ENCODE measurements at places on chromosomes 2 and 18.

DNA sequence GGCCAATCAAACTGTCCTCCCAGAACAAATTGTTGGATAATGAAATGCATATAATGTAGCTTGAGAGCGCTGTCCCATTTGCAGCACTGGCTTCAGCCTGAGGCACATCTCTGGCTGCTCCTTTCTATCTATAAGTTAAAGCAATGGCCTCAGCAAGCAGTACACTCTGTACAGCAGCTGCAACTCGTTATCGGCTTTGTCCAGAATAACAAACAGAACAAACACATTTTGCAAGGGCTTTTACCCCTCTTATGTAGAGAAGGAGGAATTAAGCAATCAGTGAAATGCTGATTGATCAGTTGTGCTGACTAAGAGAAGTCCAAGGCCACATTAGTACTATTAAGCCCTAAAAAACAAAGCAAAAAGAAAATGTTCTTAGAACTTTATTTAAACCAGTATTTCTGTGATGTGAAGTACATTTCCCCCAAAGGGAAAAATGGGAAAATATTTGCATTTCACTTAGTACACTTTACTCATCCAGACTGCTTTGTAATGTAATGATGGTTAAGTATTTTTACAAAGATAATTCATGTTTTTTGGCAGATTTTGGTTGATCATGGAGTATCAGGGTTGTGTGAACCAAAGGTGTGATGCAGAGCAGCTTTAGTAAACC, 15.0 kb upstream of the CPS1 start:
- DNase-seq, result peak; percentile 4

DNA sequence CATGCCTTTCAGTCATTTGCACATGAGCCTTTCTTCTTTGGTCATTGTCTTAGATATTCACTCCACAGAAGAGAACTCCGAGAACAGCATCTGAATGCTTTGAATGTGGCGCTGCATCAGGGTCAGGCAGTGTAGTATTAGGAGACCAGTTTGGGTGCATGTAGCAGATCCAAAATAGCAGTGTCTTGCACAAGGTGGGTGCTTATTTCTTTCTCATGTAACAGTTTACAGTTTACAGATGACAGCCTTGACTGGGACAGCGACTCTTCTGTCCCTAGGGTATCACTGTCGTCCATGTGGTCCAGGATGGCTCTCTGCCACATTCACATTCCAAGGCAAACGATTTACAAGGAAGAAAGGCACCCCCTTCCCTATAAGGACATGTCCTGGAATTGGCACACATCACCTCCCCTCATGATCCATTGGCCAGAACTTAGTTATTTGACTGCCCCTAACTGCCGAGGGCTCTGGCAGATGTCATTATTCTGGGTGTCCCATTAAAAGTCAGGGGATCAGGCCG, 101.0 kb downstream of the STPG4 start:
- DNase-seq, result no peak

GRCh38 chr18:23291456-23292205, 156.3 kb downstream of the CABLES1 start:
- no peak for DNase-seq

DNA sequence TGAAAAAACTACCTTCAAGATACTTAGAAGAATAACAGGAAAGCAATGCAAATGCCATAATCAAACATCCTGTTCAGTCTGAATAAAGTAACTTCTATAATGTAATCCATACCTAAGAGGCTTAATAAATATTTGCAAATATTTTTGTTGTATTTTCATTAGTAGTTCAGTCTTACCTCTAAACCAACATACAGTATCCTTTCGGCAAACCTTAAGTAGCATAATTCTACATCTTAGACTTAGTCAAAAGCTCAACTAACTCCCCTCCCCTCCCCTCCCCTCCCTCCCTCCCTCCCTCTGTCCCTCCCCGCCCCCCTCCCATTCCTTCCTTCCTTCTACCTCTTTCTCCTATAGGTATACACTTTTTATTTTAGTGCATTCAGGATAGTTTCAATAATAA, 1373.2 kb downstream of the SUCLG1 start:
- no peak for DNase-seq

GRCh38 chr18:43275546-43275945, 1.7 kb downstream of the SYT4 start:
- no peak for DNase-seq

DNA sequence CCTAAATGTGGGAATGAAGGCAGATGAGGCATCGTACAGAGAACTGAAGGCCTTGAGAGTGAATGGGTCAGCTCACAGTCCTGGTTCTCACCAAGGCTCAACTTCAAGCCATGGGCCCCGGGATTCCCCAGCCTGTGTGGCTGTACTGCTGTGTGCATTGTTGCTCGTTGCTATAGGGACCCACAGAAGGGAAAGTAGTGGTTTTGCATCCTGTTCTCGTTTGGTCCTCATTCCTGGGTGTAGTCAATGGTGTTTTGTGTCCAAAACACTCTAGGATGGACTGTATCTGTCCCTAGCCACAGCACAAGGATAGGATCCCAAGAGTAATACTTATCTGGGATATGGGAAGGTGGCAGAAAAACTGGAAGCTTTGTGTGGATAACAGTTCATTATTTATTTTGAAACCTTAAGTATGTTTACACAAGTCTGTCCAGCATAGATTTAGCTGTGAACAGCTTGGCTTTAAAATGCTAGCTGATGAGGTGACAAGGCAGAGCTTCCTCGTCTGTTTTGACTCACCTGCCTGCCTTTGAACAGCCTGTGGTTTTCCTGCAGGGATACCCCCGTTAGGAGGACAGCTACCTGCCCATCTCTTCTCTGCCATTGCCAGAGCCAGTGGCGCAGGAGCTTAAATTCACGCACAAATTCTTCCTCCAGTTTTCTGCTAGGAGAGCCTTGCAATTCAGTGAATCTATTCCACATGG, 85.0 kb downstream of the WDSUB1 start:
- no peak for DNase-seq

DNA sequence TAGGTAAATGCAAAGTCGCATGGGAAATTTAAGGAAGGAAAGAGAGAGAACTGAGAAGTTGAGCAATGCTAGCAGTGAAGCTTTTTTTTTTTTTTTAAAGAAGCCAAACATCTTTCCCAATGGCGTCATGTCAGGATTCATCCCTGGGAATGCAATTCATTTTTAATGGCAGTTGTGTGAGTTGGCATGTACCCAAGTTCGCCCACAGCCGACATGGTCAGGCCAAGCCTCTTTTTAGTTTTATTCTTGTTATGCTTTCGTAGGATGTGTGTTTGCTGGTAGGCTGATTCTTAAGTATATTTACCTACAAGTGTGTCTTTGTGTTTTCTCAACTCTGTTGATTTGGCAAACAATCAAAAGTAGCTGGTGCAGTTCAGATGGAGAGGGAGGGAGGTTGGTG, 127.6 kb upstream of the ITGA6 start:
- peak; percentile 92 for DNase-seq

DNA sequence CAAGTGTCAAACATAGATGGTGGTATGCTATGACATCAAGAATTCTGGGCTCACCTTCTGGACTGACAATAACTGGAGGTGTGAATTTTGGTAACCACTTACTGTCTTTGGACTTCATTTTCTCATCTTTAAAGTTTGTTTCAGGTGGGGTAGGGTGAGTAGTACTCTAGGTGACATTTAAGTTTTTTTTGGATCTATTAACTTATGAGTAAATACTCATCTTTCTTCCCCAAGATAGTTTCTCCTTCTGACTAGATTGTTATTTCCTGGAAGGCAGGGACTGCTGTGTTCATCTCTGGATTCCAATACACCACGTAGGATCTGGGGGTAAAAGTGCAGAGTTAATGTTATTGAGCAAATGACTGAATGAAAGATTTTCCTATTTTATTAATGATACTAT, 55.9 kb downstream of the ICOS start:
- DNase-seq, result no peak

GRCh38 chr2:121356058-121356640, 71.1 kb upstream of the TFCP2L1 start:
- DNase-seq, result peak; percentile 66

DNA sequence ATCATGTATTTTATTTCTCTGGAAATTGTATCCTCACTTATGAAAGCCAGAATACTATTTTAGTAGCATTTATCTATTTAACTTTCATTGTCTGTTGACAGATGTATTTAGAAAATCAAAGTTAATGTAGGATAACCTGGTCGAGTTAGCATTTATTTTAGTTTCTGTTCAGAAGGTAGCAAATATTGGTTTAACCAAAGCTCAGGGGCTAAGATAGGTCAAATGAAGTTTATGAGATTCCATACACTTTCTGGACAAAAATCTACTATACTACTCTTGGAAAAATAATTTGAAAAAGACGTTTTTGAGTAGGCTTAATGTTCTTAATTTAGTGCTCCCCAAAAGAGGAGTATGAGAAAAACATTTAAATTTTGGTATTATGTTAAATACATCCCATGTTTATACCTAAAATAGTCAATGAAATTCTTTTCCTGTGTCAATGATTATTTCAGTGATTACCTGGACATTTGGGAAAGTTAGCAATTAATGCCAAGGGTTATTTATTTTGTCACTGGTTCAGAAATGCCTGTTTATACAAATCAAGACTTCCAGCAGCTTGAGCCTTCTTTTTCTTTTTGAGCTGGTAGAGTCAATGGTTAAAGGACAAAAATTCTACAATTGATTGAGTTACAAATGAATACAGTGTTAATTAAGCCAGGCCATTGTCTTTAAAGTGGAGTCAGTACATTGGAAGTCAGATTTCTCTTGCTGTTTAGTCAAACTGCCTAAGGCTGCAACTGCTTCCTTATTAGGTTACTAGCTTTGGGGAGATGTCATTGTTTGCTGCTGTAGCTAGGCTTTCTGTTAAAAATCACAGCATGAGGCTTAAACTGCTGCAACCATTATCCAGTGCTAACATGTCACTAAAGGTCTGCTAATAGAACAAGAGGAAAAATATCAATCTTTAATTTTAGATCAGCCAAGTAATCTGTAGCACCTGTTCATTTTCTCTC, 182.3 kb downstream of the CAMKMT start:
- DNase-seq, result peak; percentile 25

DNA sequence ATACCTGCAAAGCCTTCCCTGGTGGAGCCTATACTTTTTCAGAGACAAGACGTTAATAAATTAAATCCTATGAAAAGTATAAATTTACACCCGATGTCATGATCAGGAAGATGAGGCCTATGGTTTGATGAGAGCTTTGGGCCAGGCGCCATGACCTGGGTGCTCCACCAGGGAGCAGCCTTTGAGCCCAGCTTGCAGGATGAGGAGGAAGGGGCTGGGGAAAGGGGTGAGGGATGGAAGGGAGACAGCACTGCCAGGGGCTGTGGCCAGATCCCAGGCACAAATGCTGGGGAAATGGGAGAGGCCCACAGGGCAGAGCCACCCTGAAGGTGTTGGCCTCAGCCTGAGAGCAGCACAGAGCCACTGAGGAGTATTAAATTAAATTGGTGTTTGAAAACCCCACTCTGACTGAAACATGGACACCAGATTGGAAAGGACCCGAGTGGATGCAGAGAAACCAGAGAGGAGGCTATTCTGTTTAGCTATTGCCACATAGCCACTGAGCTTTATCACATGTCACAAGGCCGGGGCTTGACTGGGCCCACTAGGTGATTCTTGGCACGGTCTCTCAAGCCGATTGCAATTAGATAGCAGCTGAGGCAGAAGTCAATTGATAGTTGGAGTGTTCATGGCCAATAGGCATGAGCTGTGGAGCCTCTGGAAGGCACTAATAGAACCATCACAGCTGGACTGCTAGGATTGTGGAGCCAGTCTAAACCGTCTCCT, 9.6 kb upstream of the FAHD2A start:
- DNase-seq, result no peak

GRCh38 chr2:11101430-11101829, 53.8 kb upstream of the SLC66A3 start:
- no peak for DNase-seq

DNA sequence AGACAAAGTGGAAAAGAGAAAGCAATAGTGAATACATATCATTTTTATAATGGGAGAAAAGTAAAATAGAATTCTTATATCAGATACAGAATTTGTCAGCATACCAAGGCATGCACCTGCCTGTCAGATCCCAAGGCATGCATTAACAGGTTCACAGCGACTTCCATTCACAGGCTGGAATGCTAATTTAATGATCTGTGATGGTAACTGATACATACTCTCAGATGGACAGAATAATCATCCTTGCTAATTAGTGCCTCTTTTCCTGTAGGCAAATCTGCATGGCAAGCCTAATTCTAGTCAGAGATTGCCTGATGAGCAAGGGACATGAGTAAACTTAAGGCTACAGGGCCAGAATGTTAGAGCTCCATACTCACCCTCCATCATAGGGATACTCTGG, 76.1 kb downstream of the PRKRA start:
- no peak for DNase-seq

DNA sequence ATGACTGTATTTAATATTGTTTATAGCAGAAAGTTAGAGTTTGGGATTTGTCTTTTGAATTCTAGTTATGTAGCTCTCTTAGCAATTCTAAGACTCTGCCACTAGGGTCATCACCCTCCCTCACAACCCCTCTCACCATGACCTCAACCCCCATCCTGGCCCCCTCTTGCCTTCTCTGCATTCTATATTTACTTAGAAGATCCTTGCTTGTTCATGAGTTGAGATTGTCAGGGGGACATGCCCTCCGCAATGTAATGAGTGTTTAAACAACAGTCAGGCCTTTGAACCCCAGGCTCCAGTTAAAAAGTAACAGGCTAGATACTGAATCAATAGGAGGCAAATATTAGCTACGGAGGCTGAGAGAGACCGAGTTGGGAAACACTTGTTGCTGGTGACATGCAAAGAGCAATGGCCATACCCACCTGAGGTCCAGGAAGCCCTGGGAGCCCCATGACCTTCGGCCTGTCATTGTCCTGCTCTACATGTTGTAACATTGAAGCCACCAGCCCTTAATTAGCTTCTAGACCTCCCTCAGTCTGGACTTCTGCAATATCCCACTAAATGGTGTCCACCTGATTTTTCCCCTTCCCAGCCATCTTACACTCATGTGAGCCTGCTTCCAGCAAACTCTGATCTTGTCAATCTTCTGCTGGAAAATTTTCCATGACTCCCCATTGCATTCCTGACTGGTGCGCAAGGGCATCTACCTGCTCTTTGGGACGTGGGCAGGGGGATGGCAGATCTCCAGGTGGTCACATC, 221.1 kb downstream of the ALPK2 start:
- no peak for DNase-seq

- peak; percentile 73 for DNase-seq
These were observed 22.0 kb downstream of the AP1S3 start for GRCh38 chr2:223815186-223815883.

GRCh38 chr2:38259311-38259710, 117.8 kb downstream of the ATL2 start:
- DNase-seq, result no peak

DNA sequence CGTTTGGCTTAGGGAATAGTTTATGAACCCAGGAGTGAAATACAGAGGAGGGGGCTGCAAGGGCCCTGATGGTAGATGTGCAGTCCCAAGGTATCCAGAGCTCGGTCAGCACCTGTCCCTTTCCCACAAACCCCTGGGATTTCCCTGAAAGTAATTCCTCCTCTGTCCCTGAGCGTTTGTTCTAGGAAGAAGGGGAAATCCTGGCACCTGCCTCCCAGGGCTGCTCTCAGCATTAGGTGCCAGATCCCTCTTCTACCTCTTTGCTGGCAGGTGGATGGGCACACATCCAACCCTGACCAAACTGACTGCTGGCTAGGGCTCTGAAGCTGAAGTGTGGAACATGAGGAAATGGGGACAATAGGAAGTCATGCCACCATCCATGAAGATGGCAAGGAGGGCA, 824.0 kb downstream of the SLC4A3 start:
- DNase-seq, result peak; percentile 29

- no peak for DNase-seq
These were observed 721 bp downstream of the METTL5 start for GRCh38 chr2:169823996-169824372.

GRCh38 chr2:37552339-37552738, 119.1 kb downstream of the CDC42EP3 start:
- no peak for DNase-seq

GRCh38 chr18:8049147-8049546, 482.0 kb downstream of the PTPRM start:
- no peak for DNase-seq

All from NCI-H1105 treated with DMSO at 0.1 percent for 48 hours (cell line).